Esophagus muscularis mucosa (tissue), 4 donors: ENCODE measurements at places on chromosomes 7 and 10. TPM values are rescaled to one million over a fixed set of nuclear protein-coding genes. Genes with fewer than 3 reads are reported as not detected.

GBX1 gene
- total RNA-seq = not detected

TBX20 gene
- total RNA-seq = not detected

TMEM178B gene
- 1.3 TPM for total RNA-seq

SFTPD gene
- 3.0 TPM for total RNA-seq

SPDYE6 gene
- not detected for total RNA-seq

EGR2 gene
- total RNA-seq = 4.0 TPM

LLCFC1 gene
- not detected for total RNA-seq

CACUL1 gene
- 44.4 TPM for total RNA-seq

STAG3 gene
- total RNA-seq = 0.92 TPM

CD36 gene
- 91.6 TPM for total RNA-seq

ABLIM1 gene
- total RNA-seq = 145 TPM

PODXL gene
- 40.3 TPM for total RNA-seq

CFAP46 gene
- total RNA-seq = 0.39 TPM

TRIM50 gene
- total RNA-seq = 0.39 TPM

ANKRD22 gene
- total RNA-seq = not detected

FAM237B gene
- not detected for total RNA-seq

CNNM1 gene
- total RNA-seq = 3.4 TPM

SNCG gene
- 41.6 TPM for total RNA-seq

PAPOLB gene
- 0.17 TPM for total RNA-seq

KLF14 gene
- not detected for total RNA-seq

ADCY1 gene
- 1.3 TPM for total RNA-seq

CALML3 gene
- total RNA-seq = not detected

TRIL gene
- 3.0 TPM for total RNA-seq

SEMA3E gene
- total RNA-seq = 10.1 TPM

MMRN2 gene
- 85.9 TPM for total RNA-seq

SLC13A1 gene
- not detected for total RNA-seq

OR9A2 gene
- total RNA-seq = not detected

SLC18A3 gene
- 0.57 TPM for total RNA-seq

CLRN3 gene
- total RNA-seq = not detected

CDK14 gene
- 9.6 TPM for total RNA-seq
